ENCODE measurements at places on chromosomes 6 and 20.

GRCh38 chr6:163281634-163282033 is 132.9 kb upstream of the QKI start:
- no peak for DNase-seq

DNA sequence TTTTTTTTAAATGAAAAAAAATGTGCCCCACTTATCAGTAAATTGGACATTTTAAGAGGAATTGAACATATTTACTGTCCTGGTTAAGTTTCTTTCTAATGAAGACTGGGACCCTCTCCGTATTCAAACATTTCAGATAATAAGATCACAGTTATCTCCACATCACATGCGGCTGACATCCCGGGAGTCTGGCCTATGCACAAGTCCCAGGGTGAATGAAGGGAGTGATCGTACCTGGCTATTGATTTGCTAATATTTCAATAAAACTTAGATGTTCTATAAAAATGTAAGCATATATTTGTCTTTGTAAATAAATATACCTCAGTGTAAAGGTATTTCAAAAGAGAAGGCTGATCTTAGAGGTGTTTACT is 58.1 kb downstream of the FOXC1 start:
- DNase-seq: no peak

- DNase-seq: no peak
These were observed 446.8 kb downstream of the TFAP2B start for GRCh38 chr6:51265426-51265825.

DNA sequence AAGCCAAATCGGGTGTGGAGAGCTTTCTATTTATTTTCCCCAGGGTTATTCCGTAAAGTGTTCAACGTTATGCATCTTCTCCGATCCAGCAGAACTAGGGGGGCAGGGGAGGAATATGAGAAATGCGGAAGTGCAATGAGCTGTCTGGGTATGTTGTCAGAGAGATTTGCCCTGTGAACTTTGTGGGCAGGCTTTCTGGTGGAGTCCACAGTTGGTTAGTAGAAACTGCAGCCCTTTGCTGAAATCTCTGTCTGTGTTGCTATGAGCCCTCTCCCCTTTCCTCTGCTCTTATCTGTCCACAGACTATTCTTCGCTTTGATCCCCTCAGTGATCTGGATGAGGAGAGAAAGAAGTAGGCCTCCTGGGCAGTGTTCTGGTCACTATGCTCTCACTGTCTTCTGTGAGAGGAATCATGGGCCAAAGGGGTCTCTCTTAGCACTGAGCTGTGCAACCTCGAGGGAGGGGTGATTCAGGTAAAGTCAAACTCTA is 158.9 kb upstream of the FUT9 start:
- no peak for DNase-seq

- DNase-seq: no peak
These were observed 216.6 kb downstream of the IBTK start for GRCh38 chr6:82030761-82031503.

DNA sequence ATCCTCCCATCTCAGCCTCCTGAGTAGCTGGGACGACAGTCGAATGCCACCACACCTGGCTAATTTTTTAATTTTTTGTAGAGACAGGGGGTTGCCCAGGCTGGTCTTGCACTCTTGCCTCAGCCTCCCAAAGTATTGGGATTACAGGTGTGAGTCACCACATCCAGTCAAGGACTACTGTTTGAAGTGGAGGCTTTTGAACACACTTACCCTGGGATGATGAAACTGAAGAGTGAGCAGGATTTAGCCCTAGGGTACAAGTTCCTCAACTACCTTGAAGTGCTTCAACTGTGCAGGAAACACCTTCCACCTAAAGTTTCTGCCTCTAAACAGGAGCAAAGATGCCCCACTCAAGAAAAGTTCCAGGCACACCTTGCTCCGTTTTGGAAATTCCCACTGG is 15.7 kb upstream of the PARD6B start:
- no peak for DNase-seq

GRCh38 chr20:58994390-58995159 is 12.5 kb downstream of the CTSZ start:
- no peak for DNase-seq
